NAMALWA (cell line): ENCODE measurements at places on chromosomes 6 and 20.

DNA sequence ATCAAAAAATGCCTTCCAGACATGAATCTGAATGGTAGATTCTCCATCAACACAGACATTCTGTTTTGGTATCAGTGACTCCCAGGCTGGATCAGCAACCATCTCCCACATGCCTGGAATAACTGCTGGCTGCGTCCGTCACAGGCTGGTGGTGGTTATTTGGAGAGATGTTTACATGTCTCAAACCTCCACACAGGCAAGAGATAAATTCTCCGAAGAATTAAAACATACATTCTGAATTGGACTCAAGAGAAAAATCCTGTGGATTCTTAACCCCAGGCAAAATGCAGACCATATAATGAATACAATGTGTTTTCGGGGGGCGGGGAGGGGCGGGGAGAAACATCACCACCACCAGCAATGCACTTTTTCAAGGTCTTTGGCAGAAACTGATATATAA lies 108.2 kb downstream of the THBS2 start:
- DNase-seq = no peak

GRCh38 chr6:153028286-153028685 lies 25.8 kb upstream of the MTRF1L start:
- DNase-seq = no peak

DNA sequence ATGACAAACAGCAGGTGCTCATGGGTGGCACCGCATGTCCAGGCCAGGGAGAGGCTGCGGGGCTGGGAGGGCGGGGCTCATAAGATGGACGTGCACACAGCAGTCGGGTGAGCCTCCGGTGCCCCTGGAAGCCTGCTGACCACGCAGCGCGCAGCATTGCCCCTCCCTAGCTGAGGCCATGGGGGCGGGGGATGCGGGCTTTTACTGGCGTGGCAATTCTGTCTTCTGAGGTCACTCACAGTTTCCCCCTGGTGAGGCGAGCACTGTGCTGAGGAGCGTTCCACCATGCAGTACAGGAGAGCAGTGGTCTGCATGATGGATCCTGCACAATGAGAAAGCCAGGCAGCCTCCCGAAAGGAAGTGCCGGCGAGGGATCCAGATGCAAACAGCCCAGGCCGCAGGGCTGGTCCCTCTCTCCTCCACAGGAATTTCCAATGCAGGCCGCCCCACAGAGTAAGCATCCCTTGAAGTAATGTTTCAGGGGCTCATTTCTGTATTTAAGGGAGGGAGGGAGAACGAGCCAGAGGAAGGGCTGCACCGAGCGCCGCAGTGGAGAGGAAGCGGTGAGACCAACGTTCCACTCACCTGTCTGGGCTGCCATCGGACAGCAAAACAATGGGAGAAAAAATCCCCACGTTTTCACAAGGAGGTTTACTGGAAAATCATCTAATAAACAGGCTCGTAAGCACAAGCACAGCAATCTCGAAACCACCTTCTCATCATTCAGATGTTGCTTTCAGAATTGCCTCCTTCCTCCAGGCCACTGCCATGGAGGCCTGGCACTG lies 56.0 kb downstream of the IRF4 start:
- no peak for DNase-seq

- no peak for DNase-seq
Measured at GRCh38 chr6:11711003-11711983, 67.3 kb downstream of the ADTRP start.

- DNase-seq = peak; percentile 8
Measured at GRCh38 chr20:51497542-51498467, 44.7 kb downstream of the NFATC2 start.

- DNase-seq = peak; percentile 21
Measured at GRCh38 chr20:46870041-46870440, 24.6 kb upstream of the EYA2 start.

DNA sequence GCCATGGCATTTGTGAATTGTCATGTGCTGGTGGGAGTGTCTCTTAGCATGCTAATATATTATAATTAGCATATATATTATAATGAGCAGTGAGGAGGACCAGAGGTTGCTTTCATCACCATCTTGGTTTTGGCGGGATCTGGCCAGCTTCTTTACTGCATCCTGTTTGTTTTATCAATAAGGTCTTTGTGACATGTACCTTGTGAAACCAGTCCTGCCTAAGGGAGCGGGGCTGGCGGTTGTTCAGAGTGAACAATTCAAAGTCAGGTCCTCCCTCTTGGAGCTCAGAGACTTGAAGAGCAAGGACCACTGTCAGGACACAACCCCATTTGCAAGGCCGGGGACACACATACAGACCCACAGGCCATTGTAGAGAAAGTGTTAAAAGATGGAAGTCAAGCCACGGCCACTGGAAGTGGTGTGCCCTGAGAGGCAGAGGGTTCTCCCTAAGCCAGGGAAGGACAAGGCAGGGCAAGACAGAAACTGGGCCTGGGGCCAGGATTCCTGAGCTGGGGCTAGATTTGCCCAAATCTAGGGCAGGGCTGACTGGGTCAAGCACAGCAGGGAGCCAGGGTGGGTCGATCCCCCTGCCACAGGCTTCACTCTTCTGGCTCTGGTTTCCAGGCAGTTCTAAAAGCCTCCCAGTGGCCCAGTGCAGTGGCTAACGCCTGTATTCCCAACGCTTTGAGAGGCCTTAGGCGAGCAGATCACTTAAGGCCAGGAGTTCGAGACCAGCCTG lies 14.2 kb downstream of the SLC52A3 start:
- DNase-seq = no peak

DNA sequence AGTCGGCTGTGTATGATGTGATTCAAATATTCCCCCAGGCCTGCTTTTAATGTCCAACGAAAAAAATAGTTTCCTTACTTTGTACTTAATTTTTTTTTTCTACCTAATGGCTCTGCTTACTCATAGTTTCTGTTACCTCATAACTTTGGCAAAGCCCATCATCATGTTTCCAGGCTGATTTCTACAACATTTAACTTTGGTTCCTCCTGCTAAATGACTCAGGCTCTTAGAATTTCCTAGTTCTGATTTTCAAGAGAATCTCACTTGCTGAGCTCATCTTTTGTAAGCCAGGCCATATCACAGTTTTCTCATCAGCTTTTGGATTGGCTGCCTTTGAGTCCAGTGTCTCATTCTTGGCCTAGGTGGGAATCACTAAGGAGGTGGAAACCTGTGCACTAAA lies 323.1 kb downstream of the HDGFL1 start:
- no peak for DNase-seq

DNA sequence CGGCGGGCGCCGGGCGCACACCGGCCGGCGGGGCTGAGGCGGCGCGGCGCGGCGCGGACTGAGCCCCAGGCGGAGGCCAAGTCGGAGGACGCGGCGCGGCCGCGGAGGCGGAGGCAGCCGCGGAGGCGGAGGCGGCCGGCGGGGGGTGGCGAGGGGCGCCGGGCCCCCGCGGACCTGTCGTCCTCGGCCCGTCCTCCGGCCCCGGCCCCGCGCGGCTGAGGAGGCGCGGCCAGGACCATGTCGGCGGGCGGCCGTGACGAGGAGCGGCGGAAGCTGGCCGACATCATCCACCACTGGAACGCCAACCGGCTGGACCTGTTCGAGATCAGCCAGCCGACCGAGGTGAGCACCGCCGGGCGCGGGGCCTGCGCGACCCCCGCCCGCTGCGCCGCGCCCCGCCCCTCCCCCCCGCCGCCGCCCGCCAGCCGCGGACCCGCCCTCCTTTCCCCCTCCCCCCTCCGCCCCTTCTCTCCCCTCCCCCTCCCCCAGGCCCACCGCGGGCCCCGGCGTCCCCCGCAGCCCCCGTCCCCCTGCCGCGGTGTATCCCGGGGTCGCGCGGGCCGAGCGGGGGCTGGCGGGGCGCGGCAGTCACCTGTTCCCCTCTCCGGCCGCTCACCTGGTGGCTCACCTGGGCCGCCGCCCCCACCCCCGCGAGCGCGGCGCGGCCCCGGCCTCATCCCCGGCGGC lies at the start of gene AFDN:
Gene AFDN (plus strand): TSS at position 16 of the 687 bp plus-strand sequence. CDS start 222 bp downstream, at position 238.
- peak; percentile 35 for DNase-seq
